Stimulated activated CD4-positive, alpha-beta T cell treated with anti-CD3 and anti-CD28 coated beads, Interleukin-2, amount 100 ng/mL, for 24 hours (primary cell): ENCODE measurements at places on chromosomes 6 and 20.
A peak's percentile ranks its signal among the peaks of the same experiment; 100 is the strongest.

DNA sequence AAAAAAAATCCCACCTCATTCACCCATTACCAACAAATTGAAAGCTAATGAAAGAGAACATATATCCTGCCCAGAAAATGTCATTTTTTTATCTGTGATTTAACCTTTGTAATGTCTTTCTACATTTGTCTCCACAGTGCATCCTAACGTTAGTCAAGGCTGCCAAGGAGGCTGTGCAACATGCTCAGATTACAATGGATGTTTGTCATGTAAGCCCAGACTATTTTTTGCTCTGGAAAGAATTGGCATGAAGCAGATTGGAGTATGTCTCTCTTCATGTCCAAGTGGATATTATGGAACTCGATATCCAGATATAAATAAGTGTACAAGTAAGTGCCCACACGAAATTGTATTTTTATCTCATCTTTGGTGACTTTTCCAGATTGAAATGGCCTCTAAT is 30.0 kb downstream of the RSPO3 start:
- no peak for DNase-seq

DNA sequence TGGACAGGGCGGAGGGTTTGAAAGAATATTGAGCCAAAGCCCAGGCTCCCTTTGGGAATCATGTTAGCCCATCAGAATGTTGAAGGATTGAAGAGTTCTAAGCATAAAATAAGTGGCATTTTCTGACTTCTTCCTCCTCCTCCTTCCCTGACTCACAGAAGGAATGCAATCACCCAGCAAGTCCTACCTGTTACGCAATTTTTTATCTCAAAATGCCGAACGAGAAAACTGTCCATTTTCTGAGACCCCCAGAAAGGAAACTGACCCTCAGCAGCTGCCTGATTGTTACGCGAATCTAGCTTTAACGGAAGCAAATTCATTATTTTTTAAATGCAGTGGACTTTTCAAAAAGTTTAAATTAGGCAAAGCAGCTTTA is 4.7 kb upstream of the DNAJC5 start:
- no peak for DNase-seq

- DNase-seq: no peak
Observed at GRCh38 chr6:105795913-105796517, 290.1 kb upstream of the PRDM1 start.

DNA sequence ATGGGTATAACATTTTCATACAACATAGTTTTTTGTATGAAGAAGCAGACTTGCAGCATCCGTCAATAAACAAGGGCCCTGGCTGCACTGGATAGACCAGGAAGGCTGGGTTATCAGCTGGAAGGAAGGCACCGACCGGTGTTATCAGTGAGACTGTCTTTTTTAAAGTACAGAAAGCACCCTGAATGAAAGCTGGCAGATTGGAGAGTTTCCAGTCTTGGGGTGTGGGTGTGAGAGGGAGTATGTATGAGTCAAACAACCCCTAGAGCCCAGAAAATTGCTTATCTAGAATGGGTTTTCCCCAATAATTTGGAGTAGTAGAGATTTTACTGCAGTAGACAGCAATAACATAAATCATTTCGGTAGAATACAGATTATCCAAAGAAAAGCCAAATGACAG is 42.4 kb downstream of the TXLNB start:
- DNase-seq: peak; percentile 29

- no peak for DNase-seq
Observed at GRCh38 chr6:108492131-108492766, 68.5 kb upstream of the FOXO3 start.

- DNase-seq: peak; percentile 57
Observed at GRCh38 chr6:37699138-37699766, 1.6 kb upstream of the MDGA1 start.

DNA sequence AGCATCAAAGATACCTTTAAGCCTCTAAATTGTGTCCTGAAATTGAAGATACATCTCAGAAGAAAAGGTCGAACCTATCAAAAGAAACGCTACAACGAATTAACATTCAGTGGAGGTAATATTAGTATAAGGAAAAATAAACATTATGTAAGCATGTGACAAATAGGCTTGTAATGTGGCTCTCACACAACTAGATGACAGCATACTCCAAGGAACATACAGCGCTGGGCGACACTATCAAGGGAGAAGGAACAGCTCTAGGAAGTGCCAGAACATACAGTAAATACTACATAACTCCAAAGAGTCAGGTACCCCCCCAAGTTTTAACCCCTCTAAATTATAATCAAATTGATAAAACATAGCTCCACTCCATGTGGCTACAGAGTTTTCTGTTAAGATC is 103.5 kb downstream of the LAMP5 start:
- no peak for DNase-seq

DNA sequence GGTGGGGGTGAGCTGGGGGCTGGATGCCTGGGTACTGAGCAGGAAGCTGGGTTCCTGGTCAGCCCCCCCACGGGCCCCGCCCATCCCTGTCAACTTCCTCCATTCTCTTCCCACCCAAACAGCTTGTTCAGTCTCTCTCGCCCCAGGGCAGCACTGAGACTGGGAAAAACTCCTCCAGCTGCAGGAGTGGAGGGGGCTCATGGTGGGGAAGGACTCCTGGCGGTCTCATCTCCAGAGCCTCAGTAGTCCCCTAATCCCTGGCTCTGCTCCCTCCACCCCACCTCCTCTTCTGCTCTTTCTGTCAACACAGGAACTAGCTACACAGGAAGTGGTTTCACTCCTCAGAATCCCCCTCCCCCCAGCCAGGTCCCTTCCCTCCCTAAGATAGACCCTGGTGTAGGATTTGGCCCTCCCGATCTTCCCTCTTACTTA is at the start of gene GPSM3:
GPSM3 (minus strand) TSS at position 36 of the 432 bp plus-strand sequence. CDS start 130 bp downstream, outside the sequence.
- DNase-seq: peak; percentile 66

DNA sequence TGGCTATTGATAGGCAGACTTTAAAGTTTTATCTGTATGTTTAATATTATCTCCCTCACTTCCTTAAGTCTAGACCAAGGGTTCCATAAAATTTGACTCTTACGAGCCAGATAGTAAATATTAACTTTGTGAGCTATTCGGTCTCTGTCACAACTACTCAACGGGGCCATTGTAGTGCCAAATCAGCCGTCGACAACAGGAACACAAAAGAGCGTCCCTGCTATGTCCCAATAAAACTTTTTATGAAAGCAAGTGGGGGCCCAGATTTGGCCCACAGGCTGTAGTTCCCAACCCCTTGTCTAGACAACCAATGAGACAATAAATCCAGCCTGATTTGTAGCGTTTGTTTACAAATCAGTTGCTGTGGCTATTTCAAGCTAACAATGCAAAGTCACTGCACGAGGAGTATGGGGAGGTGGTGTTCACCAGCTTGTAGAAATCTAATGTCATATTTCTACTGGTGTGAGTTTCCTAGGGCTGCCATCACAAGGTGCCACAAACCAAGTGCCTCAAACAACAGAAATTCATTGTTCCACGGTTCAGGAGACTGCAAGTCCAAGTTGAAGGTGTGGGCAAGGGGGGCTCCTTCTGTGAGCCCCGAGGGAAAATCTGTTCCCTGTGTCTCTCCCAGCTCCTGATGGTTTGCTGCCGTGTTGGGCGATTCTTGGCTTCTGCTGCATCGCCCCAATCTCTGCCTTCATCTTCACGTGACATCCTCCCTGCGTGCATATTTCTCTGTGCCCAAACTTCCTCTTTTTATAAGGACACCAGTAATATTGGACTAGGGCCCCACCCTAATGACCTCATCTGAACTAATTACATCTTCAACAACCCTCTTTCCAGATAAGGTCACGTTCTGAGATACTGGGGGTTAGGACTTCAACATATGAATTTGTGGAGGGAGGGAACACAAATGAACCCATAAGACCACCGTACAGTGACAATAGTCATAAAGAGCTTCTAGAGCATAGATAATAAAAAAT is 356.0 kb upstream of the JARID2 start:
- DNase-seq: no peak

DNA sequence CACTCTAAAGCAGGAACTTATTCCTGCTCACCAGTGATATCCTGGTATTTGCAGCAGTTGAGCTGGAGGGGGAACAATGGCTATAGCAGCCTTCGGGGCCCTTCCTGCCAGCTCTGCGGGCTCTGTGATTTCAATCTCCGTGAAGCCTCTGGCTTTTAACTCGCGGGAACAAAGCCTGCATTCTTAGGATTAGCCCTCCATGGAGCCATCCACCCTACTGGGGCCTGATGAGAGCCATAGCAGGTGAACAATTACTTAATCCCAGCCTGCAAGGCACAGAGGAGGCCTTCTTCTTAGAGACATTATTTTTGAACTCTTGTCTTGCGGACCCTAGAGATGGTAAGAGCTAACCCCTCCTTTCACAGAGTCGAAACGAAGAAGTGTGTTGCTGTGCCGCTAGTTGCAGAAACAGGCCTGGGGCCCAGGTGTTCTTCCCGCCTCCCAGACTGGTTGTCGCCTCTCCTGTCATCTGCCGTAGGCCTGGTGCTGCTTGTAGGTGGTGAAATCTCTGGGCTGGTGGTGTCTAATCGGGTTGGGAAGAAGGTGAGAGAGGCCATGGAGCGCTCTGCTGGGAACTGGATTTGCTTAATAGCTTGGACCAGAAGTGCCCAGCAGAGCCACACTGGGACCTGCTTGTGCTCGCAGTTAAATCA is 9.7 kb downstream of the GHRH start:
- DNase-seq: no peak

DNA sequence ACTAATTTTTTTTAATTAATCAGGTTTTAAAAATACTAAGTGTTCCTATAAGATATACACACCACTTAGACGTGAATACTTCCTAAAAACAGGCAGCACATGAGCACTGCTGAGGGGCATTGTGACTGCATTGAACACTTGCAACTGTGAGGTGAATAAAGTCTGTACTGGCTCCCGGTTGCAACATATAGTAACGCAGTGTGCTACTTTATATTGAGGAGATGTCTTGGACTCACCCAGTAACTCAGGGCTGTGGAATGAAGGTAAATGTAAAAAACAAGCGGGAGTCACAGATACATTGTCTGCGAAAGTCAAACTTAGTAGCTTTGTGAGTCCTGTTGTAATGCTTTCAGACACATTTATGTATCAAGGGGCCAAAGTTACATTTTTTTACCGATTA is 17.0 kb upstream of the HLA-A start:
- no peak for DNase-seq

GRCh38 chr6:157236040-157236725 is 87.1 kb downstream of the TMEM242 start:
- peak; percentile 34 for DNase-seq

- DNase-seq: no peak
Observed at GRCh38 chr6:71481011-71481410, 192.4 kb downstream of the OGFRL1 start.

DNA sequence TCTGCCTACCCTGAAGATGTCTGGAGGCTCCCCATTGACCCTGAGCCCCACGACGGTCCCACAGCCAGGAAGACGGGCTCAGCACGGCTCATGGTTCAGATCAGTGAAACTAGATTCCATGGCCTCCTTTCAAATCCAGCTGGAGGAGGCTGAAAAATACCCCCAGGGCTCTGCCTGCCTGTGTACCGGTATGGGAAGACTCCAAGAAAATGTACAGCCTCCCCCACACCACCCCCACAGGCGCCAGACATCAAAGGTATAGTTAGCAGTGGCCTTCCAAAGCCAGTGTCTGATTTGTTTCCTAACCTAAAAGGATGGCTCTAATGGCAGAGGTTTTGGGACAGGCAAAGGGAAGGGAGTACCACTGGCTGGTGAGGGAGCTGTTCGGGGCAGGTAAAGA is 86.2 kb upstream of the SNAP25 start:
- no peak for DNase-seq

DNA sequence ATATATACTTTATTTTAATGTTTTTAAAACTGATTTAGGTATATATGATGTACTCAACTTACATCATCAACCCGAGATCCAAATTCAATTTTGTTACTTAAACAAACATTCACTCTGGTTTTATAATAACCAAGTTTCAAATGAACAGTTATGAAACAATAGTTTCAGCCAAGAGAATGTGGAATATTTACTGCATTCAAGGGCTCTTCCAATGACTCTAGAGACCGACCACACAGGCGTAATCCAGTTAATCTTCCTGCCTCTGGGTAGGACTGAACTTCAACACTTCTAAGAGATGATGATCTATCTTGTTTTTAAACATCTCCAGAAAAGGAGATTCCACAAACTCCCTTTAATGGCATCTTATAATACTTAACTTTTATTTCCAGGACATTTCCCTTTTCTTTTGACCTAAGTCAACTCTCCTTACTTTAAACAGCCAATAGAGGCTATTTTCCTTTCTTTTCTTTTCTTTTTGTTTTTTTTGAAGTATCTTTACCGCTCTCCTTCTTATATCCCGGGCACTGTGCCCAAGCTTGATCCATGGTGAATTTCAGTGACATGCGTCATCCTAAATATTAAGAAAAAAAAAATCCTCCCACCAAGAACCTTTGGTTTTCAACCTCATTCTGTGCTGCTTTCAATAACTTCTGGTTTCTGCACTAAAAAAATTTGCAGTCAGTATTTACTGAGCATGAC is 110.1 kb downstream of the KIF13A start:
- no peak for DNase-seq

DNA sequence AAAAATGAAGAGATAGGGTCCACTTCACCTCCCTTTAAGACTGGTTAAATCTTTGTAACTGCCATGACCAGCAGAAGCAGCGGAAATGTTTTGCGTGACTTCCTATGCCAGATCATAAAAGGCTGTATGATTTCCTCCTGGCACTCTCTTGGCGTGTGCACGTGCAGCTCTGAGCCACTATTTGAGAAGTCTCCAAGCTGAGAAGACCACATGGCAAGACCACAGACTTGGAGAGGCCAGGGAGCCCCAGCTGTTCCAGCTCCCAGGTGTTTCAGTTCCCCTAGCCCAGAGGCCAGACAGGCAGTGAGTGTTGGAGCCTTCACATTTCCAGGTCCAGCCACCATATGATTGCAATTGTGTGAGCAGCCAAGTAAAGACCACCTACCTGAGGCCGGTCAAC is 259.3 kb upstream of the RIN2 start:
- DNase-seq: no peak

DNA sequence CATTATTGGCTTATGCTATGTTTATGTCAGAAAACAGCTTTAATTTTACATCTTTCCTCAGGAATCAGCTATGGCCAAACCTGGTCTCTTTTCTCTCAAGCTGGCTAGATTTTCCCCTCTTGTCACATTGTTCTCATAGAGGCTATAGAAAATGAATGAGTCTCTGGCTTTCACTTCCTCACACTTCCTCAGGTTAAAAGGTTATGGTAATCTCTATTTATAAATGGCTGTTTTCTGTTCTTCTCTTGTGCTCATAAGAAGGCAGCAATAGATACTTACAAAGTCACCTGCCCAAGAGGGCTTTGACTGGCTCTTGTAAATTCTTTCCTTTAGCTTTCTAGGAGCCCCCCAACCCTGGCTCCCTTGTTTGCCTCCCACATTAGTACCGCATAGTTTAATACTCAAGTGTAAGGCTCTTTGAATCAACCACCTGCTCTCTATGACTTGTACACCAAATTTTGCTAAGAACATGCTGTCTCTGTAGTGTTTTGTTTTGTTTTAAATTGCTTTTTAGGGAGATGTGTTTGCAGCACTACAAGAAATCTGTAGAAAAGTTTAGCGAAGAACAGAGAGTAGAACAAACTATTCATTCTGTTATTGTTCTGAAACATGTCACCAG is 897.4 kb upstream of the CITED2 start:
- no peak for DNase-seq

GRCh38 chr6:108134213-108134970 is 31.4 kb upstream of the NR2E1 start:
- no peak for DNase-seq

- DNase-seq: no peak
Observed at GRCh38 chr6:33960345-33961313, 156.8 kb upstream of the MLN start.
